Anterior cingulate cortex (tissue), 58 donors: ENCODE measurements at places on chromosomes 2 and 18.

- DNase-seq = no peak
Observed at GRCh38 chr2:129117434-129117833, 798.8 kb upstream of the HS6ST1 start.

- no peak for DNase-seq
Observed at GRCh38 chr18:2513616-2514015, 57.7 kb downstream of the METTL4 start.

GRCh38 chr18:58407649-58408407 is 221.1 kb downstream of the ALPK2 start:
- DNase-seq = no peak

GRCh38 chr2:30503695-30504052 is 56.6 kb downstream of the LCLAT1 start:
- DNase-seq = no peak

DNA sequence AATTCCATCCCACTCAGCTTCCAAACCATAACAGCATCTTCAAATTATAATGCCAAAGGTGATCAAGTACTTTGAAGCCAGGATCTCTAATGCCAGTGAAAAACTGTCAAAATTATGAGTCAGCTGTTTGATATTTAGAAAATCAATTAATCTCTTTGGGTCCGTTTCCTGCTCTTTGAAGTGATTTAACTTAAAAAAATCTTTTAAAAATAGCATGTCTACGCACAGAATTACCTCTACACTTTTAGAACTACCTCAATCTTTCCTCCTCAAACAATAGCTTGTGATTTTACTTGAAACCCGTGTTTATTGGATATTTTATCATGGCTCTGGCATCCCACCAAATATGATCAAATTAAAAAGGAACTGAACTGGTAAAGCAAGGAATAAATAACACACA is 31.3 kb upstream of the TANK start:
- no peak for DNase-seq

DNA sequence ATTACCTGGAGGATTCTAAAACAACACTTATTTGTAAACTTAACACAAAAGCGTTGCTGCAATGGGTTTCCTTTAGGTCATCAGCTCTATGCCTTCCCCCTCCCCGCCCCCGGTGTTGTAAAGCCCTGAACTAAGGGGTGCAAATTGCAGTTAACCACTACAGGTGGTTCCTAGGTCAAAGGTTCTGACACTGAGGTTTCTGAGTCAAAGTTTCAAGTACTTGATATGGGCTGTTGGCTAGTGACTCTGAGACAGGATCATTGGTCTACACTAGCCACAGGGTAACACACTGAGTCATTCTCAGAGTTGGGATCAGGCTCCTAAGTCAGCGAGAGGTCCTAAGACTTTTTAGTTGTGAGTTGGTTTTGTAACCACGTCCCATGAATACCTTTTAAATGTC is 15.4 kb downstream of the IL1B start:
- no peak for DNase-seq

DNA sequence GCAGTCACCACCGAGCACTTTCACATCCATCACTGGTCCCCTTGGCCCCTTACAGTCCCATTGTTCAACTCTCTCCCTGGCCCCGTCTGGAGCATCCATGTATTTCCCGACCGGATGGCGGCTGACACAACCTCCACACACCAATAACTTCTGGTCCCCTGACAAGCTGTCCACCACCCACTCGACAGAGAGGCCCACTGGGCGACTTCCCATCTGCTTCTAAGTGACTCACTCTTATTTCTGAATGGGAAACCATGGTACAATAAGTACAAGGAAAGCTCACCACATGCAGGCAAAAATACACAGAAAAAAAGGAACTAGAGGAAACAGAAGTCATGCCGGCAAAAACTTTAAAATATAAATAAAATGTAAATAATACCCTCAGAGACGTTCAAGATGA is 82.9 kb upstream of the RAB12 start:
- peak; percentile 32 for DNase-seq

- DNase-seq = no peak
Observed at GRCh38 chr2:57776916-57777315, 269.7 kb upstream of the VRK2 start.

DNA sequence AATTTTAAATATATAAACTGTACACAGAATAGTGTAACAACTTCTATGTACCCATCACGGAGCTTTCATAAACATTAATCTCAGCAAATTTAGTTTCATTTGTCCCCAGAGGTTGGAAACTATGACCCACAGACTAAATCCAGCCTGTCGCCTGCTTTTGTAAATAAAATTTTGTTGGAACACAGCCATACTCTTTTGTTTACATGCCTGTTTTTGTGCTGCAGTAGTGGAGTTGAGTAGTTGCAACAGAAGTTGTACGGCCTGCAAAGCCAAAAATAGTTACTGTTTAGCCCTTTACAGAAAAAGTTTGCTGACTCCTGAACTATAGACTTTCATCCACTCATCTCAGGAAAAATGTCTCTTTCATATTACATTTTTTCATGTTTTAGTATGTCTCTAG is 39.8 kb downstream of the RBM45 start:
- no peak for DNase-seq

- DNase-seq = no peak
Observed at GRCh38 chr2:215526341-215526740, 90.5 kb upstream of the FN1 start.

- DNase-seq = no peak
Observed at GRCh38 chr18:71079606-71080005, 790.8 kb downstream of the SOCS6 start.

DNA sequence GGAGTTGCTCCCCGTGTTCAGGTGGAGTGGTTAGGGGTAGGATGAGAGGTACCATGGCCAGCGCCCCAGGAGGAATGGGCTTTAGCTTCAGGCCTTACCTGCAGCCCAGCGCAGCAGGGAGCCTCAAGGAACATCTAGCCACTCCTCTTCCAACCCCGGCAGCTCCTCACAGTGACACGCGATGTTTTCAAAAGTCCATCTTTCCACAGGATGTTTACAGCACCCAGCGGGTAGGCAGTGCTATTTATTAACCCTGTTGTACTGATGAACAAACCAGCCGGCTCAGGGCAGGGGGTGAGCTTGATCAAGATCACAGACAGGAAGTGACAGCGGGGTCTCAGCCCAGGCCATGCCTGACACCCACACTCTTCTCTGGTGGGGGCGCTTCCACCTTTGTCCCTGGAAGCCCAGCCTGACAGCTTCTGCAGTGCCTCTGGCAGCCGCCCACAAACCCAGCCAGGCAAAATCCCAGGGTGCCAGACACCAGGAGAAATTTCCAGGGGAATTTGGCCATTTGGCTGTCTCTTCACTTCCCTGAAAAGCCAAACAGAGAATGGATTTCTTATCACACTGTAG is 18.4 kb upstream of the PRLH start:
- no peak for DNase-seq

- DNase-seq = no peak
Observed at GRCh38 chr2:51301381-51301780, 269.4 kb upstream of the NRXN1 start.

DNA sequence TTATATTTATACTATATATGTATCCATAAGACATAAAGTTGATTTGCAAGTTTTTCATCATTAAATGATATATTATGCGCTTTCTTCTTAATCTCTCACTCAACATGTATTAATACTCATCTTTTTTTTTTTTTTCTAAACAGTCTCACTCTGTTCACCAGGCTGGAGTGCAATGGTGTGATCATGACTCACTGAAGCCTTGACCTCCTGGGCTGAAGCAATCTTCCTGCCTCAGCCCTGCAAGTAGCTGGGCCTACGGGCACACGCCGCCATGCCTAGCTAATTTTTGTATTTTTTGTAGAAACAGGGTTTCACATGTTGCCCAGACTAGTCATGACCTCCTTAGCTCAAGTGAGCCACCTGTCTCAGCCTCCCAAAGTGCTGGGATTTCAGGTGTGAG is 51.4 kb upstream of the MAP4K3 start:
- DNase-seq = no peak

DNA sequence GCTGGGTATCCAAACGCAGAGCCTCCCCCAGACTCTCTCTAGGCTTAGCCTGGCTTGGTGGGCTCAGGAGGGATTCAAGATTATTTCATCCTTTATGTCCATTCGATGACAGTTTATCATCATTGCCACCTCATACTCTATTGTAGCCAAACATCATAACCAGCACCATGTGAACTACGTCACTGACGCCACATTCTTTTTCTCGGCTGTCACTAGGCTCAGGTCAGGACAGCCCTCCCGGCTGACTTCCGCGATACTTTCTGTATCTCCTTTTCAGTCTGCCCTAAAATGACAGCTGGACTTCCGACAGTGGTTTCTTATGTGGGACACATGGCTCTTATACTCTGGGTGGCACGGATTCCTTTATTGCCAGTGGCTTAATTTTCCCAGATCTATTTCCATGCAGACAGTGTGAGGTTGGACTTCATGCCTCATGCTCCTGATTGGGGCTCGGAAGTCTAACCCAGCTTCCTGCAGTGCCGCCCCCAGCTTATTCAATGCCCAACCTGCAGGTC is 39.8 kb upstream of the SMIM21 start:
- DNase-seq = no peak

DNA sequence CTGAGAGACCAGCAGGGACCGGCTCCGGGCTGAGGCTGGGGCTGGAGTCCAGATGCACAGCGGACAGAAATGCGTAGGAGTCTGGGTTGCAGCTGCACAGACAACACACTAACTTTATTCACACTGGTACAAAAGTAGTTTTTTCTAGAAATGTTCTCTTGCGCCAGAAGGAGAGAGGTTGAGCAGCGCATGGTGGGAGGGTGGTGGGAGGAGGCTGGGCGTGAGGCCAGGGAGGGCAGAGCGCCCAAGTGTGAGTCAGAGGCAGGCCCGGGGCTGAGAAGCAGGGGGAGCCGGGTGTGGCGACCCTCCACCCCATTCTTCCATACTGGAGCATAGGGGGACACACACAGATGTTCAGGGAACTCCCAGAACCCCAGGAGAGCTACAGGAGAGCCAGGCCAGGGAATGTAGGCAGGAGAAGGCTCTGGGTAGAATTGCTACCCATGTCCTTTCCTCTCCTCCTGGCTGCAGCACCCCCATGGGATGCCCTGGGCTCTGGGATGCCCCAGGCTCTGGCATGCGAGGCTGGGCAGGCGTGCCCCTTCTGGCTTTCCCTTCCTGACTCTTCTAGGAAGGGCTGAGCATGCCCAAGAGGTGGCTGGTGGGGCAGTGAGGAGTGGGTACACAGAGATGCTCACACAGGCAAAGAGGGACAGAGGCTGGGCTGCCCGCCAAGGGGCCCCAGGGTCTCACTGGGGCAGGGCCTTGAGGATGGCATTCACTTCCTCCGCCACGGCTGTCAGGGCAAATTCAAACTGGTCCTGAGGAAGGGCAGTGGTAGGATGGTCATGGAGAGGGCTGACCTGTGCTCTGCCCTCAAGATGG is 10.6 kb downstream of the DNAJB2 start:
- DNase-seq = no peak

- DNase-seq = no peak
Observed at GRCh38 chr18:77905449-77906055, 655.9 kb downstream of the GALR1 start.

- DNase-seq = no peak
Observed at GRCh38 chr18:32770666-32771168, 2.1 kb downstream of the KLHL14 start.

DNA sequence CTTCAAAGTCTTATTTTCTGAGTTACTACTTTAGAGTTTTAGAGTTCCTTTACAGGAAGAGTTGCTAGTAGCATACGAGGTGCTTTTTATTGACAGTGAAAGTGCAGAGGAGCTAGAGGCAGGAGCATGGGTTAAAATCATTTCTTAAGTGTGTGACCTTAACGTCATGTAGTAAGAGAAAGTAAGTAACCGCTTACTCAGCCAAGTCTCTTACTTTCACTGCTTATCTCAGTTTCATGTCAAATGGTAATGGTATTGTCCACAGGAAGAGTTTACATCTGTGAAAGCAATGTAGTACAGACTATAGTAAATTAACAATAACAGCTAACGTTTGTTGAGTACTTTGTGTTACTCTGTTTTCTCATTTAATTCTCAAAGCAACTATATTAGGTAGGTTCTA is 12.6 kb downstream of the NDUFAF7 start:
- DNase-seq = no peak

GRCh38 chr18:5309888-5310470 is 14.5 kb upstream of the ZBTB14 start:
- no peak for DNase-seq

- DNase-seq = no peak
Observed at GRCh38 chr2:240825476-240825875, 5.5 kb upstream of the KIF1A start.

DNA sequence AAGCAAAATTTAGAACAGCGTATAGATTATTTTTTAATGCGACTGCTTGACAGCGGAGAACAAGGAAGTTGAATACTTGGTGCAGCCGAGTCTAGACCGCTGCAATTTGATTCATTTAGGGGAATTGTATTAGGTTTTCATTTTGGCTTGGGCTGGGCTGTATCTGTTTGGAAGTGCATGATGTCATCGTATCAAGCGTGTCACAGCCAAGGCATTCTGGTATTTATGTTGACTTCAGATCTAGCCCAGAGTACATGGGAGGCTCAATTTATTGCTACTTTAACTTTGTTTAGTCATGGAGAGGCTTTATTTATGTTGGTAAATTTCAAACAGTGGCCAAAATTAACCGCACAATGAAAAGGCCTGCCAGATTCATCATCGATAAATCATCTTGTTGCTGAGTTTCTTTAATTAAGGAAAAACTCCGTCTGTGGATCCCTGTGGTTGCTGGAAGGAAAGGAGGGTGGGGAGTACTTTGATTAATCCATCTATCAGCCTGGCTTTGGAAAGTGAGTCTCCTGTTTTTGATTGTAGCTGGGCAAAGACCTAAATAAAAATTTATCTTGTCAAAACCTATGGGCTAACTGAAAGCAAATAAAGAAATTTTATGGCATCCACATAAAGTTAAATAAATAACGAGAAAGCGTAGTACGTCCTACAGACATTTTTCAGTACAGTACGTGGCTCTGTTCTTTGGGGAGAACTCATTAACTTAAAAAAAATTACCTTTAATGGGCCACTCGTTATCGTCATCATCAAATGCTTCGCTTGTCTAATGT is 230.4 kb upstream of the SPRED2 start:
- no peak for DNase-seq

GRCh38 chr2:10271946-10272345 is 30.8 kb upstream of the HPCAL1 start:
- no peak for DNase-seq

DNA sequence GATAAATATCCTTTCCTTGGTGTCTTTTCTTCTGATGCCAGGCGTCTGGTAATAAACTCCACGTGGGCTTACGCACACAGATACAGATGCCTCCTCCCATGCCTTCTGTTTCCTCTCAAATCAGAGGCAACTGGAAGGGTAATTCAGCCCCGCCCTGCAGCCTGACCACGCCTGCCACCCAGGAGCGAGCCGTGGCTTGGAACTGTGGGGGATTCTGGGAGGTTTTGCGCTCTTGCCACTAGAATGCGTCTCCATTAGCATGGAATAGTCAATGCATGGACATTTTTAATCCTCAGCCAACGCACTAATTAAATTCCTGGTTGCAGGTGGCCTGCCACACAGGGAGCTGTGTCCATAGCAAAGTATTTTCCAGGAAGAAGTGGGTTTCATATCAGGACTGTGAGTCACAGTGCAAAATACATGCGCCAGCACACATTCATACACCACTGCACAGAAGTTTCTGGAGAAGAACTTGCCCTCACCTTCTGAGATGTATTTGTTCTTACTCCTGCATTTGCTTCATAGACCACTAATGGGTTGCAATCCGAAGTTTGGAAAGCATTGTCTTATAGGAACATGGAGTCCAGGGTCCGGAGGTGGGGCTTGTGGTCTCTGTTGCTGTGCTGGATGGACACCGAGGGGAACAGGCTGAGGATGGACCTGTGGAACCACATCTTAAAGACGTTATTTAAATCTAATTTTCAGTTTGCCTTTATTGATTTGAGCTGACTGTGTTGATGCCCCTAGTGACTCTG is 151.4 kb downstream of the LDLRAD4 start:
- DNase-seq = no peak

GRCh38 chr2:80473796-80474195 is 169.2 kb upstream of the LRRTM1 start:
- DNase-seq = no peak
